ENCODE measurements at places on chromosomes 16 and 17. TPM values are rescaled to one million over a fixed set of nuclear protein-coding genes. Genes with fewer than 3 reads are reported as not detected.
A peak's percentile ranks its signal among the peaks of the same experiment; 100 is the strongest.

DNA sequence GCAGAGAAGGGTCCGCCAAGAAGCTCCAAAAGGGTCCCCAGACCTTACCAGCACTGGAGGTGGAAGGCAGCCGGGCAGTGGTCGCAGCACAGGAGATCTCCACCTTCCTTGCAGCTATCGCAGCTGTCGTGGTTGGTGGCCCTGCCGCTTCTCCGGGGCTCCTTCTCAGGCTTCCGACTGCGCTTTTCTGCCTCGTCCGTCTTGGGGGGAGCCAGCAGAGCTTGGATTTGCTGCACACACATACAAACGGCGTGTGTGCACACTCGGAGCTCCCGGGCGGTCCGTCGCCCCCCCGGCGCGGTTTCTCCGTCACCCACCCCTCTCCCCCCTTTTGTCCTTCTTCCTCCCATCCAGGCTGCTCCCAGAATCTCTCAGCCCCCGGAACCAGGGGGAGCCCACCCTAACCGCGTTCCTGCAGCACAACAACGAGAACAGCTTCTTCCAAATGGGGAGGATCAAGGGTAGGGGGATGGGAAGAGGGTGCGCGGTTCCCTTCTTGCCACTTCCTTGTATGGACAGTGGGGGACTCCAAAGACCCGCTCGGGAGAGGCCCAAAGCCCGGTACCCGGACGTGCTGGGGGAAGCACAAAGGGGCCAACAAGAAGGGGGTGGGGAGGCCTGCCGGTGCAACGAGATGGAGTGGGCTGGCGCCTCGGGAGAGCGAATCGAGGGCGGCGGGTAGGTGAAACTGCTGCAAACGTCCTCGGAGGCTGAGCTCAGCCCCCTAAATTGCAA lies 1.1 kb downstream of the PHF12 start:
- DNase-seq, result no peak

DNA sequence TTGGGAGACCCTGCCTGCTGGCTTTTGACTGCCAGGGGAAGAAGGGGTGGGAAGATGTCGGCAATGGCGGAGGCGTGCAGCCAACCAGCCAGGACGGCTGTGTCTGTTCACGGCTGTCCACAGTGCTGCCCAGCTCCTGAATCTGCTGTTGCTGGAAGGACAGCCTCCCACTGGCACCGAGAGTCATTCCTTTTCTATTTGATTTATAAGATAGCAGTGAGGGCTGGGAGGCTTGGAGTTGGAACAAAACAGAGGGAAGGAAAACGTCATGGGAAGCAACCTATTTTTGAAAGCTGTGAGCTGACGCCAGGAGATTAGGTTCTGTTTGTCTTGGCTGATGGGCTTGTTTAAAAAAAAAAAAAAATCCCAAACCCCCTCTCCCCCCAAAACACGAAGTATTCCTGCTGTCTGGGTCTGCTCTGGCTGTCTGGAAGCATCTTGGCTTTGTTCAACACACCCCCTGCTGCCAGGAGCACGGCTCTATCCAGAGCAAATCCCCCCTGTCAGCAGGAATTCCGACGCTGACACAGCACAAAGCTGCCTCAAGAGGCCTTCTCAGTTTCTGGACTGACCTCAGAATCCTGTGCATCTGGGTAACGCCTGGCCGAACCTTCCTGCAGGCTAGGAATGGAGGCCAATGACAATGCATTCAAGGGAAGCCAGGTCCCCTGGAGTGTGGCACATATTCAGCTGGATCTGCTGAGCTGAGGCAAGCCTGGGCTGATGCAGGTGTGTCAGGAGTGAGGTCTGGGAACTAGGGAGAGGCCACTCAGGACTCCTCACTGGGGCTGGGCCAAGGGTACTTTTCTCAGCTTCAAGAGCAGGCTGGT lies 41.0 kb upstream of the SREBF1 start:
- no peak for DNase-seq

- DNase-seq, result no peak
These were observed 139.4 kb upstream of the TBX2 start for GRCh38 chr17:61260071-61260797.

GRCh38 chr16:7378024-7378695 lies 45.5 kb downstream of the RBFOX1 start:
- DNase-seq, result no peak

GRCh38 chr16:15538507-15538906 lies 104.1 kb downstream of the BMERB1 start:
- DNase-seq, result no peak

Gene ABCC6
- 4.8 TPM for total RNA-seq

GRCh38 chr17:13806092-13806491 lies 204.4 kb upstream of the HS3ST3A1 start:
- no peak for DNase-seq

DNA sequence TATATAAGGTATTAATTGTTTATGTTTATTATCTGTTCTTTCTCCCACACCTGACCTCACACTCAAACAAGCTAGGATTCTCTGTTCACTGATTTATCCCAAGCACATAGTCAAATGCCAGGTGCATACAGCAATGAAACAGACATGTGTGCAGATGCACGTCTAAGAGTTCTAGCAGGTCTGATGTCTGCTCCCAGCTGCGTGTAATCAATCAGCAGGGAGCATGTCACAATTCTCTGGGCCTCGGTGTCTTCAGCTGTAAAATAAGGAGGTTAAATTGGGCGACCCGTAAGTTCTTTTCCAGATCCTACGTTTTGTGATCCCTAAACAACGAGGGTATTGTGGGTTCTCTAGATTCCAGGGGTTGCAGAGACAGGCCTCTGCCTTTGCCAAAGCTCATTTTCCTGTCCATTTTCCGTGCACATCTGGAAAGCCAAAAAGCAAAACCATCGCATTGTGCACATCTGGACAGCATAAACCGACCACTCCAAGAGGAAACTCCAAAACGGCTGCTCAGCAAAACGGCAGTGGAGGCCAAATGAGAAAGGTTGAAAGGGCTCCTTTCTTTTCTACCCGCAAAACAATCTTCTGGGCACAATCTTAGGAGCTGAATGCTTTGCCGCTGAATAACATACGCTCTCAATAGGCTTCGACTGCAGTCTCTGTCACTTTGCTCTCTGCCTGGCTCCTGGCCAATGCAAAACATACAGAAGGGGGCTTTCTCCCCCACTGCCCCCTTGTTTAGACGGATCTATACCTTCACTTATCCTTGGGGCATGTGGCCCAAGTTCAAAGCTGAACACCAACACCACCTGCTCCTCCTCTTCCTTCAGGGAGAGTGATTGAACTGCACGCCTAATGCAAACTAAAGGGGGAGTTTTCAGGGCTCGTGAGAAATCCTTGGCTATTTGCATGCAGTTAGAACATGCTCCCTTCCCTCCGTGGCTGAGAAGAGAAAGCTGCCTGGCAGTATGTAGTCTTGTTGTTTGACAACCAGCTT lies 426.3 kb downstream of the SLC39A11 start:
- no peak for DNase-seq

- DNase-seq, result no peak
These were observed 78.1 kb upstream of the CRHR1 start for GRCh38 chr17:45706033-45706432.

- no peak for DNase-seq
These were observed 5.3 kb upstream of the WIPI1 start for GRCh38 chr17:68462381-68463210.

DNA sequence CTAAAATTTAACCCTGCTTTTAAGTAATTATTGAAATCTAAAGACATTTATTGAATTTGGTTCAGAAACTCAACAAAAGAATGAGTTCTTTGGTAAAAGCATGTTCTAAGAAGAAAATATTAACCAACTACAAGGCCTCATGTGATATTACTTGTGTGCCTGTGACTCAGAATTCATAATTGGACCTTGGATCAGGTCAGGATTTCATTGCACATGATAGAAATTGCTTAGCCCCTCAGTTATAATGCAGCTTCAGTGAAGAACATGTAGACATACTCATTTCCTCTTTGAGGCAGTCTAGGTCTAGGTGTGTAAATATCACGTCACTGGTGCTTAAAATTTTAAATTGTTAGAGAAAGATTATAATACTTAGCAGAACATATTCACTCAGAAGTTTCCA lies 410.0 kb upstream of the SOX9 start:
- no peak for DNase-seq

Gene VASN
- 19.0 TPM for total RNA-seq

Gene WNT9B
- total RNA-seq, result not detected

DNA sequence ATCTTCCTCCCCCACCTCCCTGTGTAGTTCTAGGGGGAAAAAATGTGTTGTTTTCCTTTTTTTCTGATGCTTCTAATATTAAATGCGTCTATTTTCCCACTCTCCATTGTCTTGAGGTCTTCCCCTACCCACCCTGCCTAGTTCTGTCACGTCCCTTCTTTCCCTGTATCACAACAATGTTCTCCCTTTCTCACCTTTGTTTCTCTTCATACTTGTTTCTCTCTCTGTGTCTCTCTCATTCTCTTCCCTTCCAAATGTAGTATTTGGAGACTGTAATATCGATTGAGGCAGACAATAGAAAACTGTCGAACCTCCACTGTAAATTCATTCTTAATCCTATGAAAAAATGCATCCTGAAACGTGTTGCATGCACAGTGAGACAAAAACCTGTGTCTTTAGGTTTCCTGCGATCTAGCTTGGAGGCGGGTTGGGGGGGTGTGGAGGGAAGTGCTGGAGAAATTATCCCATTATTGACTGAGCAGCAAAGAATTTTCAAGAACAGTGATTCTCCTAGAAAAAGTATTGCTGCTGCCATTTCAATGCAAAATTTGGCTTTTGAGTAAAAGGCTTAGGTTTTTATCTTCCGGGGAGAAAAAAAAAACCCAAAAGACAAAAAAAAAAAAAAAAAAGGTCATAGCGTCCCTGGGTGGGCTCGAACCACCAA lies 1.3 kb upstream of the PSMB3 start:
- no peak for DNase-seq

DNA sequence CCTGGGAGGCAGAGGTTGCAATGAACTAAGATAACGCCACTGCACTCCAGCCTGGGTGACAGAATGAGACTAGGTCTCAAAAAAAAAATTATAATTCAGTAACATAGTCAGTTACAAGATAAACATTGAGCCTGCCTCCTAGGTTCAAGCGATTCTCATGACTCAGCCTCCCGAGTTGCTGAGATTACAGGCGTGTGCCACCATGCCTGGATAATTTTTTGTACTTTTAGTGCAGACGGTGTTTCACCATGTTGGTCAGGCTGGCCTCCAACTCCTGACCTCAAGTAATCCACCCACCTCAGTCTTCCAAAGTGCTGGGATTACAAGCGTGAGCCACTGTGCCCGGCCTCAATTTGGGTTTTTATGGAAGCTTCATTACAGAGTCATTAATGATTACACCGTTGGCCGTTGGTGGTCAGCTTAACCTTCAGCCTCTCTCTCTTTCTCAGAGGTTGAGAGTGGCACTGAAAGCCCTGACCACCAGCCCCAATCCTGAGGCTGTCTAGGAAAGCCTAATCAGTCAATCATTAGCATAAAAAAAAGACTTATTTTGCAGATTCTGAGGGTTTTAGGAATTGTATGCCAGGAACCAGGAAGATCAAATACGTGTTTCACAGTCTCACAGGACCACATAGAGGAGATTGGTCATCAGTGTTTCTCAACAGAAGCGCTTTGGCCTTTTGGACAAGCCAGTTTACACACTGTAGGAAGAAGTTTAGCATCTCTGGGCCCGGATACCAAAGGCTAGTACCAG lies 1.3 kb upstream of the LRRC37A3 start:
- peak; percentile 63 for DNase-seq

GRCh38 chr17:49439673-49440571 lies 25.2 kb upstream of the PHB1 start:
- no peak for DNase-seq

DNA sequence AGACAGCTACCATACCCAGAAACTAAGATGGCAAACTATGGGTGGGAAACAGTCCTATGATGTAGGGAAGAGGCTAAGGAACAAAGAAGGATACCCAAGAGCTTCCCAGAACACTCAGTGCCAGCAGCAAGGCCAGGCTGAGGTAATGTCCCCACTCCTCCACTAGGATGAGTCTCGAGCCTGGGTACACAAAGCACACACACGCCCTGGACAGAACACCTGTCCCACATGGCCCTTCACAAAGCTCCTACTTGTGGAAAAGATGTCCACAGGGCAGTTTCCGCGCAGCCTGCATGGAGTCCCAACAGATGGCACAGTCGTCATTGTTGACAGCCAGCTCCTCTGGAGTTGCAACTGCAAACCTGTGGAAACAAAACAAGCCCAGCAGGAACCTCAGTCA lies 23.9 kb downstream of the AMFR start:
- no peak for DNase-seq

GRCh38 chr16:79077346-79077745 lies 523.2 kb downstream of the MAF start:
- DNase-seq, result no peak

DNA sequence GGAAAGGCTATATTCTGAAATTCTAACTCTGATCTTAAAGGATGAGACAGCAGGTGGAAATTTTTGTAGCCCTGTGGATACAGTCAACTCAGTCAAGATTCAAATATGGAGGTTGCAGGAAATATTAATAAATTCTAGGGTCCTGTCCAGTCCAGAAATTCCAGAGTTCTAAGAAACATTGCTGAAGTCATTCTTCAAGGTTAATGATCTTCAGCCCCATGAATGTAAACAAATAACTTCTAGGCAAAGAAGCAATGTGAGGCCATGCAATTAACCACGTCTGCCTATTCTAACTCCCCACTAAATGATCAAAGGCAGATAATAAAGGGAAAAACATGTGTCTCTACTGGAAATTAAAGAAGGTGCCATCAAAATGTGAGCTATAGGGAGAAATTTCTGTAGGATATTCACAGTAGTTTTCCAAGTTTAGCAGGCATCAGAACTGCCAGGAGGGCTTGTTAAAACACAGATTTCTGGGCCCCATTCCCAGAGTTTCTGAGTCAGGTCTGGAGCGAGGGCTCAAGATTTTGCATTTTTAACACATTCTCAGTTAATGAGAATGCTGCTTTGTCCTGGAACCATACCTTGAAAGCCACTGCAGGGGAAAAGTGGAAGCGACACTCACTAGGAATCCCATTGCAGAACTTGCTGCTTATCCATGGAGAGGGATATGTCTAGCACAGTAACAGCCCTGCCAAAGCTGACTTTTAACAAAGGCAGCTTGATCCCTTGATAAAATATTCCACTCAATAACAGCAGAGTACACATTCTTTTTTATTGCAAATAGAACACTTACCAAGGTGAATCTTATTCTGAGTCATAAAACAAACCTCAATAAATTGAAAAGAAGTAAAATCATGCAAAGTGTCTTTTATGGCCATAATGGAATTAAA lies 61.8 kb downstream of the DNAH3 start:
- peak; percentile 32 for DNase-seq

DNA sequence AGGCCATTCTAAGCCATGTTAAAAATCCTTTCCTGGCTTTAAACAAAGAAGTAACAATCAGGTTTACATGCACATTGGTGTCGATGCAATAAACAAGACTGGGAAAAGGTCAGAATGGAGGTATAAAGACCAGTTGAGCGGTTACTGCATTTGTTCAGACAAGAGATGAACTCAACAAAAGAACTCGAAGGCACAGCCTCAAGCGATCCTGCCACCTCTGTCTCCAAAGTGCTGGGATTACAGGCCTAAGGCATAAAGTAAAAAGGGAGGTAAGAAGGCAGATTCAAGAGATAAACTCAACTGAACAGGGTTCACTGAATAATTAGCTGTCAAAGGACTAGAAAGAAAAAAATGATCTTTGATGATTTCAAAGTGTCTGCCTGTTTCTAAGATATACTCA lies 39.4 kb downstream of the USP32 start:
- no peak for DNase-seq

GRCh38 chr17:78748730-78749317 lies 33.2 kb downstream of the CYTH1 start:
- DNase-seq, result no peak

Measured in epithelial cell of proximal tubule (primary cell).